ENCODE measurements at places on chromosomes 2 and 18.

- no peak for DNase-seq
Measured at GRCh38 chr18:56083523-56084287, 495.7 kb upstream of the TCF4 start.

- no peak for DNase-seq
Measured at GRCh38 chr2:234898534-234899053, 53.2 kb upstream of the SH3BP4 start.

DNA sequence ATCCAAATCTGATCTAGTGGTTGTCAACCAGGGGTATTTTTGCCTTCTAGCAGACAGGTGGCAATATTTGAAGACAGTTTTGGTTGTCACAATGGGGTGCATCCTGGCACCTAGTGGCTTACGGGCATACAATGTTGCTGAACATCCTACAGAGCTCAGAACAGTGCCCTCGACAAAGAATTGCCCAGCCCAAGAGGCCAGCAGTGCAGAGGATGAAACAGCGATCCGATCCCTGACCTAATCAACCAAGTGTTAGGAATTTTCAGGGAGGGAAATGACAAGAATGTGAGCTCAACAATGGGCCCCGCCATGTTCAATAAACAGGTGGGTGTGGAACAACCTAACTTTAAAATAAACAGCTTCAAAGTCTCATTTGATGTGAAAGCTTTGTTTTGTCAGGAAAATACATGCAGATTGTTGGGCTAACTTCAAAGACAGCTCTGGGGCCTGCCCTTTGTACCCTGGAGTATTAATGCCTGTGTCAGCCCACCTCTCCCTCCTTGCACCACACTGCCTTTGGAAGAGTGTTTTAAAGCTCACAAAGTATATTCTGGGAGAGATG is 22.5 kb upstream of the SCYGR5 start:
- DNase-seq, result no peak

GRCh38 chr2:239109928-239110545 is 262.2 kb downstream of the TWIST2 start:
- no peak for DNase-seq

DNA sequence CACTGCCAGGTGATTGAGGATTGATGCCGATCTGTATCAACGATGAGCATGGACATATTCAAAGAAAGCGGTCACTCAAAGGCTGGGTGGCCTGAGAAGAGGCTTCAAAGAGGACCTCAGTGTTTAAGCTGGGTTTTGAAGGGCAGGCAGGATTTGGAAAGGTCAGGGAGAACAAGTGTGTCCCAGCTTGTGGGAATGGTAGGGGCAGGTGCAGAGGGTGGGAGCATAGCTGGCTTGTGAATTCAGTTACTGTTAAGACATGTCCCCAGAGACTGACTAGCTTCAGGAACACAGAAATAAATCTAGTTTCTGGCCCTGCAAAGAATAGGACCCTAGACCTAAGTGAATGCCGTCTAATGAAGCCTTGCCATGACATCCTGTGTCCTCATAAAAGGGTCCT is 363.4 kb downstream of the CLIP4 start:
- no peak for DNase-seq

DNA sequence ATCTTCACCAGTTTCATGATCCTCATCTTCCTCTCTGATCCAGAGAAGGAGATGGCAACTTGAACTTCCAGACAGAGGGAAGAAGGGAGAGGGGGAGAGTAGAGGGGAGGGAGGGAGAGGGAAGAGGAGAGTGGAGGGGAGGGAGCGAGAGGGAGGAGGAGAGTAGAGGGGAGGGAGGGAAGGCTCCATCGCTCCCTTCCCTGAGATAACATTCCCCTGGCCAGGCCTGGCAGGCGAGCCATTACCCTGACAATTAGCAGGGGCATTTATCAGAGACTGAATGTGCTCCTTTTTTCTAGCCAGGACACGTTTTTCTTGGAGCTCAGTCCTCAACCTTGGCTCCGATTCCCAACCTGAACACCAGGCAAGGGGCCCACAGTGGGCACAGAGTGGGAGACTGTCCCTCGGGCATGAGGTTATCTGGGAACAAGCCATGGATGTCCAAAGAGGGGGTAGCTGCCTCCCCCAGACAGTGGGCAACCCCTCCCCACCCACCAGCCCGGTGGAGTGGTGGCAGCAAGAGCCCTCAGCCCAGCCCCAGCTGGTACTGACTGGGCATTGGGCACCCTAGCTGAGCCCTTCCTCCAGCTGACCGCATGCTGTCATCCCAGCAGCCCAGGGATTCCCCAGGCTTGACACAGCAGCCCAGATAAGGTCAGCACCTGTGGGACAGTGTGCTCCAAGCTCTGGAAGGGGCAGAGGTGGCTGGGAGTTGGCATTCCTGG is 81.8 kb downstream of the TNS1 start:
- no peak for DNase-seq

GRCh38 chr2:232204457-232204931 is 174.1 kb upstream of the ALPP start:
- DNase-seq, result no peak

DNA sequence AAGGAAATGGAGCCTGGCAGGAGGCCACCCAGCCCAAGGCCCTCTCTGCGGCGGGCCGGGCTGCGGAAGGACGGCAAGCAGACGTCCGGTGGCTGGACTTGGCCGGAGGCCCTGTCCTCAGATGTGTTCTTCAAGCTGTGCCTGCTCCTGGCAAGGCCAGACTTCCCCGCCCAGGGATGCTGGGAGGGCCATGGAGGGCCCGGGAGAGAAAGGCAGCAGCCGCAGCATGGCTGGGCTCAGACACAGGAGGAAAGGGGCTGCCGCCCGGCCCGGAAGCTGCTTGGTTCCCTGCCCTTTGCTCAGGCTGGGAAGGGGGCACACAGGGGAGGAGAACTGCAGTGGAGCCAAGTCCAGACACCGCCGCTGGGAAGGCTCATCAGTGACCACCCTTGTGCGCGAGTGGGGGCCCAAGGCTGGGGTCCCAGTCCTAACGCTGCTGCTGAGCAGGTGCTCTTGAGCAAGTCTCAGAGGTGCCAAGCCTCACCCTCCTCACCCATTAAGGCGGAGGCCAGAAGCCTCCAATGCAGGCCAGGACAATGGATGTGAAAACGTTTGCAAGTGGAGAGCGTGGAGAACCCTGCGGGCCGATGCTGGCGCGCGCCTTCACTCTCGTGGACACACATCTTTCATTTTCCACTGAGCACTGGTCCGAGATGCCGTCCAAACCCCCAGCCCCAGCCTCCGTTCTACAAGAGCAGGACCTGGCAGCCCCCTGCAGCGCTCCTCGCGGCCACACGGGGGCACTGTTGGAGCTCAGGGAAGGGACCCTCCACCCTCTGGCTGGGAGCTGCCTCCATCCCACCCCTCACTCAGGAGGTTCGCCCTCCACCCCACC is 7.9 kb downstream of the CROCC2 start:
- peak; percentile 67 for DNase-seq
